ENCODE measurements at places on chromosomes 3 and 15.
A peak's percentile ranks its signal among the peaks of the same experiment; 100 is the strongest.

GRCh38 chr3:13579063-13579462, 30.1 kb downstream of the FBLN2 start:
- no peak for DNase-seq

GRCh38 chr3:70753572-70753971, 441.1 kb upstream of the MDFIC2 start:
- no peak for DNase-seq

DNA sequence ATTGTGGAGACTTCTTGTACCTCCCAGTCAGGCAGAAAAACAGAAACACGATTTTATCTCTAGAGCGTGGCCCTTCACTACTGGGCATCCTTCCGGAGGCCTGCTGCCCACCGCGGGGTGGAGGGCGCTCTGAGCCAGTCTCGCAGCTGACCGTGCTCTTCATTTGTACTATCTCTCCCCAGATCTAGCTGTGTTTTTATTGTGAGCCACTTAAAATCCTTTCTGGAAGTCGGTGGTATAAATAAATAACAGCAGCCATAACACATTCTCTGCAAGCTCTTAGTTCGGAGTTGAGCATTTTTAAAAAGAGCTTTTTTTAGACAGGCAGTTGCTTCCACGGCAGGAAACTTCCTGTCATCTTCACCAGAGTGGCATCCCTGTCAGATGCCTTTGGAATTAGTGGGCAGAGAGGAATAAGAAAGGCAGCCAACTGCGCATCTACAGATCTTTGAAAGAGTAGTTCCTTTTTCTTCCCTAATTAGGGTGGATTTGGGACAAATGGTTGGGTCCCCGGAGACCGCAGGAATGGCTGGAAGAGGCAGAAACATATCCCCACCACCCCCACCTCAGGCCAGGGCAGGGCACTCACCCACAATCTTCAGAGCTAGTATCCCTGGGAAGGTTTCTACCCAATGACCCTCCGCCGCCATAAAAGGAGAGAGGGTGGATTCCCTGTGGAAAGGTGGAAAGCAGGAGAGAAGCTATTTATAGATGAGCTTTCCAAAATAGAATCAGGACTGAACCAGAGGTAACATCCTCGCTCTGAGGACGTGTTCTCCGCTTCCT, 91.1 kb downstream of the TOP2B start:
- no peak for DNase-seq

- DNase-seq = no peak
Observed at GRCh38 chr3:16499351-16499750, 14.1 kb downstream of the RFTN1 start.

DNA sequence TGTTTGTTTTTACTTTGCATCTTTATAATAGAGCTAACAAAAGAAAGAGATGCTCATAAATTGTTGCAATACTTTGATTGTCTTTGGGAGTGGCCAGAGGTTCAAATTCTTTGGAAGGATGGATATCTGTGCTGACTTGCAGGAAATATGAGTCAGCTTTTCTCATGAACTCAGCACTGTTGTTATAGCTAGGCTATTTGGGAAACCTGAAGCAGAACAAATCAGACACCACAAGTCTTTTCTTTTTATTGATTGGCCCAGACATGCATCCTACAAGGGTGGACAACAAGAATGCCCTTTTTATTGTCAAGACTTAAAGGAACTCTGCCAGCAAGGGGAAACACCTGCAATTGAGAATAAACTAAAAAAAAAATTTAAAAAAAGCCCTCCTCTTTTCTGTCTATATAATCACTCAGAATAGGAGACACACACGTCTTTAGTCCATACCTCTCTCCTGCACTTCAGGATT, 4.6 kb upstream of the DENND4A start:
- DNase-seq = no peak

GRCh38 chr15:99631255-99631654, 65.5 kb downstream of the MEF2A start:
- no peak for DNase-seq

DNA sequence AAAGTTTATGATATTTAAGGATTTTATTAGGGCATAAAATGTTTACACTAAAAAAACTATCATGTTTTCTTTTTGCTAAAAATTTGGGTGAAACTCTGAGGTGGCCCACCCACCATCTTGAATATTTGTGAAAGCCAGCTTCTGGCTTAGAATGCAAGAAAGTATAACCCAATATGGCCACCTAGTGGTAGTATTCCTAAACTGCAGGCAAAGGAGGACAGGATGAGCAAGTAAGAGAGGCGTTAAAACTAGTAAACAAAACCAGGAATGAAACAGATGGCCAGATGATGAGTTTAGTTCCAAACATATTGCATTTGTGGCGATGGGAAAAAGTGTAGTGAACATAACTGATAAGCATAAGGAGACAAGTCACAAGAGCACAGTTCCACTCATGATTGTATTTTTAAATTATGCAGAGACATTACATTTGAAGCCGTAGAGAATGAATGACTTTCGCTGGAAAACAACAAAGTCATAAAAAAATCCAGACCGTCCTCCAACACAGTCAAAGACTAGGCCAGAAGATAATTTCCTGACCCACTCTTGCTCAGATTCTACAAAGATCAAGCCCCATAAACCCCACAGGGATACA, 103.3 kb upstream of the PRTG start:
- peak; percentile 71 for DNase-seq

GRCh38 chr15:65551183-65551582, 20.9 kb downstream of the HACD3 start:
- no peak for DNase-seq

All from BE2C (cell line).